ENCODE measurements at places on chromosomes 13 and 19.

DNA sequence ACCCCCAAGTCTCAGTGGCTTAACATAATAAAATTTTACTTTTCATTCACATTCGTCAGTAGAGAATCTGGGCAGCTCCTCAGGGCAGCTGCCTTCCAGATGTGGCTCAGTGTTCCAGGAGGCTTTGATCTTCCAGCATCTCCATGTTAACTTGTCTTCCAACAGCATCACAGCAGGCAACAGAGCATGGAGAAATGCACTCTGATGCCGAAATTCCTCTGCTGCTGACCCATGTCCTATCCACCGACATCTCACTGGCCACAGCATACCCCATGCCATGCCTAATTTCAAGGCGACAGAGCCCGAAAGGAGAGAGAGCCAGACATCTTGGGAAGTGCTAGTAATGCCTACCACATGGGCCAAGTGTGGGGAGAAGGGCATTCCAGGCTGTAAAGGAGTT, 64.9 kb upstream of the MEDAG start:
- DNase-seq = no peak
- no peak overlapping the region for H3K4me3 ChIP-seq

GRCh38 chr19:982567-983170, 1.5 kb upstream of the WDR18 start:
- H3K4me3 ChIP-seq = no peak overlapping the region
- H3K27me3 ChIP-seq = no peaks in the 10 kb centered on the region
- no peak overlapping the region for H3K27ac ChIP-seq
- peaks cover 18% of the 10 kb centered on the region for H3K4me1 ChIP-seq
- H3K36me3 ChIP-seq = peaks cover 33% of the 10 kb centered on the region

DNA sequence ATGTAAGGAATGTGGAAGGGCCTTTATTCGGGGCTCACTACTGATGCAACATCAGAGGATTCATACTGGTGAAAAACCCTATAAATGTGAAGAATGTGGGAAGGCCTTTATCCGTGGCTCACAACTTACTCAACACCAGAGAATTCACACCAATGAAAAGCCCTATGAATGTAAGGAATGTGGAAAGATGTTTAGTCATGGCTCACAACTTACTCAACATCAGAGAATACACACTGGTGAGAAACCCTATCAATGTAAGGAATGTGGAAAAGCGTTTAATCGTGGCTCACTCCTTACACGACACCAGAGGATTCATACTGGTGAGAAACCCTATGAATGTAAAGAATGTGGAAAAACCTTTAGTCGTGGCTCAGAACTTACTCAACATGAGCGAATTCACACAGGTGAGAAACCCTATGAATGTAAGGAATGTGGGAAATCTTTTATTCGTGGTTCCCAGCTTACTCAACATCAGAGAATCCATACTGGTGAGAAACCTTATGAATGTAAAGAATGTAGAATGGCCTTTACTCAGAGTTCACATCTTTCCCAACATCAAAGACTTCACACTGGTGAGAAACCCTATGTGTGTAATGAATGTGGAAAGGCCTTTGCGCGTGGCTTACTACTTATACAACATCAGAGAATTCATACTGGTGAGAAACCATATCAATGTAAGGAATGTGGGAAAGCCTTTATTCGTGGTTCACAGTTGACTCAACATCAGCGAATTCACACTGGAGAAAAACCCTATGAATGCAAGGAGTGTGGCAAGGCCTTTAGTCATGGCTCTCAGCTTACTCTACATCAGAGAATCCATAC, 44.3 kb downstream of the ZNF585A start:
- DNase-seq = no peak
- H3K27me3 ChIP-seq = no peaks in the 10 kb centered on the region
- H3K4me1 ChIP-seq = no peaks in the 10 kb centered on the region
- H3K4me3 ChIP-seq = no peak overlapping the region
- peaks cover 97% of the 10 kb centered on the region for H3K36me3 ChIP-seq
- H3K27ac ChIP-seq = no peak overlapping the region

DNA sequence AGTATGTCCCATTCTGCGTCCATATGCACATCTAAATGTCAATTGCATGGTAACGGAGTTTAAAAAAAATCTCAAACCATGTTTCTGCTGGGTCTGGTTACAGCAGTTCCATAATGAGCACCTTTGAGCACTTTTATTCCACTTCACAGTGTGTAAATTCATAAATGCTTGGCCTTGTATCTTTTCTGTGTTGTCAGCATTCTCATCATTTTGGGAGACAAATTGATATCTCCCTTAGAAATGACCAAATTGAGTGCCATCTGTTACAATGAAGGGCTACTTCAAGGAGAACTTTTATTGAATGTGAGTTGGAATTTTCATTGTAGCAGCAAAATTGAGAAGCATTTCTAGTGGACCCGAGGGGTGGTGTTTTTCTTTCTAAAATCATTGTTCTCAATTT, 432.9 kb upstream of the PCDH9 start:
- H3K27ac ChIP-seq = no peak overlapping the region
- no peak overlapping the region for H3K4me3 ChIP-seq
- no peak for DNase-seq
- no peaks in the 10 kb centered on the region for H3K36me3 ChIP-seq

DNA sequence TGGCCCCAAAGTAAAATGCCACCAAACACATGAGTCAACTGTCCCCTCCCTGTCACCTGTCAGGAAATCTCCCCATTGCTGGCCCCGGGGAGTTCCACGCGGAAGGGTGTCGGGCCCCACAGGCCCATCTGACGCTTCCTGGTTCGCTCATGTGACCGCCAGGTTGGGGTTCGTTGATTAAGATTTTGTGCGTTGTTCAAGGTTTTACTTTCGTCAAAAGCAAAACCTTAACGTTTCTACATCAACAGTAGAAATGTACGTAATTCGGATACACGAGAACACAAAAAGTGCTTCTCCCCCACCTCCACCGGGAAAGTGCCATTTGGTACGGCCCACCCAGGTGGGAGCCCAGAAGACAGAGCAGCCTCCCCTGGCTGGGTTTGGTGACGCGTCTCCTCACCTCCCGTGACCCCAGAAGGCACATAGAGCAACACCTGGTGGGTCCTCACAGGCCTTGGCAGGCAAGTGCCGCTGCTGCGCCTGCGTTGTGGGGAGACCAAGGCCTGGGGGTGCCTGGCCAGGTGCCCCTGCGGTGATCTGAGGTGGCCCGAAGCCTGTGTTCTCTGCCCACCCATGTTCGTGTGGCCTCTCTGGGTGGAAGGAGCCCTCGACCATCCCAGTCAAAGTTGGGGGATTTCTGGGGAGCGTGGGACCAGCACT, 161.6 kb downstream of the KDM4B start:
- peak overlapping the region; percentile 95 for H3K27ac ChIP-seq
- H3K36me3 ChIP-seq = peaks cover 34% of the 10 kb centered on the region
- DNase-seq = peak; percentile 77
- no peaks in the 10 kb centered on the region for H3K27me3 ChIP-seq
- H3K4me1 ChIP-seq = peaks cover 53% of the 10 kb centered on the region
- peak overlapping the region; percentile 70 for H3K4me3 ChIP-seq

DNA sequence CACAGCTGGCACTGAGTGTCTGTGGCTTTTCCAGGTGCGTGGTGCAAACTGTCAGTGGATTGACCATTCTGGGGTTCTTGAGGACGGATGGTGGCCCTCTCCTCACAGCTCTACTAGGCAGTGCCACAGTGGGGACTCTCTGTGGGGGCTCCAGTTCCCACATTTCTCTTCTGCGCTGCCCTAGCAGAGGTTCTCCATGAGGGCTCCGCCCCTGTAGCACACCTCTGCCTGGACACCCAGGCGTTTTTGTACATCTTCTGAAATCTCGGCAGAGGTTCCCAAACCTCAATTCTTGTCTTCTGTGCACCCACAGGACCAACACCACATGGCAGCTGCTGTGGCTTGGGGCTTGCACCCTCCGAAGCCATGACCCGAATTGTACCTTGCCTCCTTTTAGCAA, 9.2 kb downstream of the ZNF627 start:
- peaks cover 6% of the 10 kb centered on the region for H3K4me1 ChIP-seq
- H3K4me3 ChIP-seq = no peak overlapping the region
- H3K27me3 ChIP-seq = no peaks in the 10 kb centered on the region
- DNase-seq = no peak
- no peak overlapping the region for H3K27ac ChIP-seq

- H3K27ac ChIP-seq = no peak overlapping the region
- no peaks in the 10 kb centered on the region for H3K27me3 ChIP-seq
- peaks cover 5% of the 10 kb centered on the region for H3K4me1 ChIP-seq
- DNase-seq = no peak
- H3K4me3 ChIP-seq = no peak overlapping the region
- H3K36me3 ChIP-seq = no peaks in the 10 kb centered on the region
These were observed 24.0 kb downstream of the TSKS start for GRCh38 chr19:49739098-49739497.

- DNase-seq = no peak
- no peaks in the 10 kb centered on the region for H3K4me1 ChIP-seq
- no peak overlapping the region for H3K4me3 ChIP-seq
- H3K27ac ChIP-seq = no peak overlapping the region
These were observed 14.7 kb upstream of the METTL21C start for GRCh38 chr13:102709536-102709935.

GRCh38 chr19:1856698-1857603, 6.4 kb downstream of the KLF16 start:
- H3K27ac ChIP-seq = peak overlapping the region; percentile 91
- no peaks in the 10 kb centered on the region for H3K27me3 ChIP-seq
- H3K4me3 ChIP-seq = peak overlapping the region; percentile 78
- H3K36me3 ChIP-seq = peaks cover 27% of the 10 kb centered on the region
- peak; percentile 68 for DNase-seq

DNA sequence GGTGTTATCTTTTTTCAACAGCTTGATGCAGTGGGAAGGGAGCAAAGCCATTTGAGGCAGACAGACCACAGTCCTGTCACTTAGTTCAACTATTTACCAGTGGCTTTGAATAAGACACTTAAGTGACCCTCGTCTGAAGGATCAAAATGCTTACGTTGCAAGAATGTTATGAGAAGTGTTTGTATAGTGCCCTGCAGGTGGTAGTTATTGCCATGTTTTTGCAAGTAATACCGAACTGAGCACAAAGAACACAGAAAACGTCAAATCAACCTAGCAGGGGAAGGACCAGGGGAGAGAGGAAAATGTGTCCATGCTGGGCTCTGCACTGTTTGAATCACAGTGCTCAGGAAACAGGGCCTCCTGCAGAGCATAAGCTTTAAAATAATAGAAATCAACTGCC, 2.8 kb downstream of the SOHLH2 start:
- DNase-seq = no peak
- H3K27me3 ChIP-seq = no peaks in the 10 kb centered on the region
- H3K4me1 ChIP-seq = no peaks in the 10 kb centered on the region

DNA sequence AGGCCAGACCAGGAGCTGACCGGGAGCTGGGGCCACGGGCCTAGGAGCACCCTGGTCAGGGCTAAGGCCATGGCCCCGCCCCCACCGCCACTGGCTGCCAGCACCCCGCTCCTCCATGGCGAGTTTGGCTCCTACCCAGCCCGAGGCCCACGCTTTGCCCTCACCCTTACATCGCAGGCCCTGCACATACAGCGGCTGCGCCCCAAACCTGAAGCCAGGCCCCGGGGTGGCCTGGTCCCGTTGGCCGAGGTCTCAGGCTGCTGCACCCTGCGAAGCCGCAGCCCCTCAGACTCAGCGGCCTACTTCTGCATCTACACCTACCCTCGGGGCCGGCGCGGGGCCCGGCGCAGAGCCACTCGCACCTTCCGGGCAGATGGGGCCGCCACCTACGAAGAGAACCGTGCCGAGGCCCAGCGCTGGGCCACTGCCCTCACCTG, 6.6 kb downstream of the SPHK2 start:
- peaks cover 73% of the 10 kb centered on the region for H3K36me3 ChIP-seq
- H3K4me3 ChIP-seq = no peak overlapping the region
- H3K27me3 ChIP-seq = no peaks in the 10 kb centered on the region
- no peak for DNase-seq
- H3K27ac ChIP-seq = no peak overlapping the region

DNA sequence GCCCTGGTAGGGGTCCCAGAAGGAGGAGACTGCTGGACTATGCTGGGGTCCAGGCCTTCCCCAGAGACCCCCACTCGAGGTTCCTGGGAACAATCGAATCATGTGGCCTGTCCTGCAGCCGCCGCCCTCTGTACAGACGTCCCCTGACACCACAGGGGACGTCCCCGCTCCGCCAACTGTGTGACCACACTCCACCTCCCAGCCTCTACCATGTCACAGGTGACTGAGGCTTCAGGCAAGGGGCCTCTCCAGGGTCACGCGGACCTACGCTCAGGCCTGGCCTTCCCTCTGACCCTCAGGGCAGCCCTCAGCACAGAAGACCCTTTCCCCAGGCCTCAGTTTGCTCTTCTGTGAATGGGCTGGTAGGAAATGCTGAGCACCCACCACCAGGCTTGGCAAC, 13.1 kb upstream of the TMEM161A start:
- H3K36me3 ChIP-seq = peaks cover 28% of the 10 kb centered on the region
- H3K27me3 ChIP-seq = no peaks in the 10 kb centered on the region
- H3K4me1 ChIP-seq = no peaks in the 10 kb centered on the region
- no peak overlapping the region for H3K4me3 ChIP-seq

GRCh38 chr19:30322641-30323320, 49.4 kb upstream of the ZNF536 start:
- DNase-seq = no peak
- no peak overlapping the region for H3K4me3 ChIP-seq
- peaks cover 3% of the 10 kb centered on the region for H3K27me3 ChIP-seq
- H3K4me1 ChIP-seq = no peaks in the 10 kb centered on the region

- peak overlapping the region; percentile 90 for H3K27ac ChIP-seq
- H3K36me3 ChIP-seq = peaks cover 38% of the 10 kb centered on the region
- no peaks in the 10 kb centered on the region for H3K27me3 ChIP-seq
- DNase-seq = peak; percentile 59
- H3K4me1 ChIP-seq = peaks cover 82% of the 10 kb centered on the region
- no peak overlapping the region for H3K4me3 ChIP-seq
These were observed 36.1 kb downstream of the ACTN4 start for GRCh38 chr19:38683393-38684077.

GRCh38 chr19:14012378-14012915, 6.3 kb upstream of the RFX1 start:
- DNase-seq = no peak
- no peak overlapping the region for H3K27ac ChIP-seq
- H3K27me3 ChIP-seq = no peaks in the 10 kb centered on the region
- H3K36me3 ChIP-seq = no peaks in the 10 kb centered on the region
- peaks cover 4% of the 10 kb centered on the region for H3K4me1 ChIP-seq
- H3K4me3 ChIP-seq = no peak overlapping the region

- no peak overlapping the region for H3K4me3 ChIP-seq
- H3K27me3 ChIP-seq = no peaks in the 10 kb centered on the region
- DNase-seq = no peak
These were observed 119.6 kb downstream of the RFC3 start for GRCh38 chr13:33937373-33938098.

DNA sequence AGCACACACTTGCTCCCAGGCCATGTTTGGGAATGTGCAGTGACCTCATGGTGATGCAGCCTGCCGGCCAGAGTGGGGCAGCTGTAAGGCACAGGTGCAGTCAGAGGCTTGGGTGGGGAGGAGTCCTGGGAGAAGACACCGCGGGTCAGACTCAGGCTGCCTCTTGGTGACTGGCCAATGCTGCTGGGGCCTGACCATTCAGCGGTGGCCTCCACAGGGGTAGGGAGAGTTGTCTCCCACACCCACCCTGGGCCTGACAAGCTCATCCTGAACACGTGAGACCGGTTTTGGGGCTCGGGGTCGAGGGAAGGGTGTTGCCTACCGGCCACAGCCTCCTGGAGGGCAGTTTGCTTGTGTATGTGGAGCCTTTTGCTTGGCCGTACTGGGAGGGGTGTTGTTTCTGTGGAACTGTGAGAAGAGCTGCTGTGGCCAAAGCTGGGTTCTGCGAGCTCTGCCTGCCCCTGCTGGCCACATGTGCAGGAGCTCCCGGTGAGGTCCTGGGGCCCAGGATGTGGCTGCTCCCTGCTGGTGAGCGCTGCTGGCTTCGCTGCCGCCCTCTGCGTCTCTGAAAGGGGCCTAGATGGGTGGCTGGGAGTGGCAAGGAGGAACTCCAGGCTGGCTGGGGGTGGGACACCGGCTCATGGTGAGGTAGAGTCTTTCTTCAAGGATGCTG, 22.1 kb downstream of the UPF1 start:
- H3K27ac ChIP-seq = no peak overlapping the region
- H3K4me3 ChIP-seq = no peak overlapping the region
- H3K27me3 ChIP-seq = no peaks in the 10 kb centered on the region
- peaks cover 13% of the 10 kb centered on the region for H3K4me1 ChIP-seq
